ENCODE measurements at places on chromosomes 12 and 14. TPM values are rescaled to one million over a fixed set of nuclear protein-coding genes. Genes with fewer than 3 reads are reported as not detected.

Gene KLRK1
- polyA plus RNA-seq, result 0.52 TPM

- H3K4me3 ChIP-seq, result no peak overlapping the region
- H3K36me3 ChIP-seq, result no peaks in the 10 kb centered on the region
- DNase-seq, result no peak
- peak overlapping the region; percentile 30 for H3K27ac ChIP-seq
Measured at GRCh38 chr12:65497660-65498059, 219.2 kb downstream of the MSRB3 start.

Gene CCDC177
- polyA plus RNA-seq, result not detected

Gene LRRK2
- polyA plus RNA-seq, result 0.76 TPM

- no peaks in the 10 kb centered on the region for H3K4me1 ChIP-seq
- peak overlapping the region; percentile 81 for H3K27ac ChIP-seq
- peak; percentile 64 for DNase-seq
- H3K36me3 ChIP-seq, result no peaks in the 10 kb centered on the region
Measured at GRCh38 chr12:115810122-115810901, 467.2 kb downstream of the MED13L start.

Gene CCDC63
- not detected for polyA plus RNA-seq

DNA sequence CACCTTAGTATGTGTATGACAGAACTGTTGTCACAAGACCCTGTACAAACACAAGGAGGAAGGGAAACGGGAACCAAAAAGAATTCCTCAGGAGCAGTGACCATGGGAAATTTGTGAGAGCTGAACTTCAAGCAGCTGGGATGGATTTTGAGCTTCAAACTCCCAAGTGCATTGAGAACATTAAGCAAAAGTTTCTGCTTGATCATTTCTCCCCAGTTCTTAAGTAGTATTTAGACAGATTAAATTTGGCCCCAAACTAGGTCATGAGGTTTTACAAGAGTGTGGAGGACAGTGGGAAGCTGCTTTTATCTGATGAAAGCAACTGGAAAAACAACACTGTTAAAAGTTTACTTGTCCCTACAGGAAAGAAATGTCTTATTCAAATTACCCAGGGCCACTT lies 206.0 kb upstream of the DCN start:
- peaks cover 8% of the 10 kb centered on the region for H3K4me1 ChIP-seq
- no peak overlapping the region for H3K4me3 ChIP-seq
- no peak for DNase-seq
- peak overlapping the region; percentile 15 for H3K27ac ChIP-seq

Gene CMA1
- not detected for polyA plus RNA-seq

Gene VAMP1
- polyA plus RNA-seq, result 8.0 TPM

DNA sequence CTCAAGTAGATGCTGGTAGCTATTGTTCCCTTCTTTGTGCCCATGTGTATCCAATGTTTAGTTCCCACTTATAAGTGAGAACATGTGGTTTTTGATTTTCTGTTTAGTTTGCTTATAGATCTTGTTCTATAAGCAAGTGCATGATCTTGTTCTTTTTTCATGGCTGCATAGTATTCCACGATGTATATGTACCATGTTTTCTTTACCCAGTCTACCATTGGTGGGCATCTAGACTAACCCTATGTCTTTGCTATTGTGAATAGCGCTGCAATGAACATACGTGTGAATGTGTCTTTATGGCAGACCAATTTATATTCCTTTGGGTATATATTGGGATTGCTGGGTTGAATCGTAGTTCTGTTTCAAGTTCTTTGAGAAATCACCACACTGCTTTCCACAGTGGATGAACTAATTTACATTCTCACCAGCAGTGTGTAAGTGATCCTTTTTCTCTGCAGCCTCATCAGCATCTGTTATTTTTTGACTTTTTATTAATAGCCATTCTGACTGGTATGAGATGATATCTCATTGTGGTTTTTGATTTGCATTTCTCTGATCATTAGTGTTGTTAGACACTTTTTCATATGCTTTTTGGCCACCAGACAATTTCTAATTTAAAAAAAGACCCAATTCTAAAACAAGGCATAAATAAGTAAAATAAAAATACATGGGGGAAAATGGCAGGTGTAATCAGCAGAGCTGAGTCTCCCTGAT lies 50.6 kb downstream of the CPM start:
- no peak overlapping the region for H3K4me3 ChIP-seq
- H3K27ac ChIP-seq, result no peak overlapping the region
- H3K4me1 ChIP-seq, result no peaks in the 10 kb centered on the region

Gene ACOT6
- polyA plus RNA-seq, result not detected

Gene SAMD4A
- 11.7 TPM for polyA plus RNA-seq

- H3K4me3 ChIP-seq, result no peak within 1 kb of the TSS
- H3K36me3 ChIP-seq, result no peaks in the 10 kb centered on the region
- H3K27me3 ChIP-seq, result peaks cover 57% of the 10 kb centered on the region
- peak; percentile 85 for DNase-seq
- H3K27ac ChIP-seq, result no peak within 1 kb of the TSS
Measured at GRCh38 chr12:125185740-125186470, 120.7 kb downstream of the AACS start.

DNA sequence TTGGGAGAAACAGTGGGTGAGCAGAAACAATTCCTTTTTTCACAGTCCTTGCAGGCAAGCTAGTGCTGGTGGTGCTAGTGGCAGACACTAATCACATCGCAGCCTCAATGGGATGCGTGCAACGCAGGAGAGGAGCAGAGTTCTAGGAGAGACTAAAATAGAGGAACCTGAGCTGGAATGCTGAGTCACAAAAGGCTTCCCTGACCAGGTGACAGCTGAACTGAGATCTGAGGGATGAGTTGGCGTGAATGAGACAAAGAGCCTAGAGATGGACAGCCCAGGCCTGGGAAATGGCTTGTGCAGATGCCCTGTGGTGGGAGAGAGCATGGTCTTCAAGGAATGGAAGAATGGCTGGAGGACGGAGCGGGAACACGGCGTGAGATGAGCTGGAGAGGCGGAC lies 25.8 kb downstream of the ACADS start:
- DNase-seq, result no peak
- H3K4me1 ChIP-seq, result no peaks in the 10 kb centered on the region
- no peak overlapping the region for H3K4me3 ChIP-seq
- H3K27ac ChIP-seq, result no peak overlapping the region
- no peaks in the 10 kb centered on the region for H3K36me3 ChIP-seq

Gene PACS2
- 54.5 TPM for polyA plus RNA-seq

DNA sequence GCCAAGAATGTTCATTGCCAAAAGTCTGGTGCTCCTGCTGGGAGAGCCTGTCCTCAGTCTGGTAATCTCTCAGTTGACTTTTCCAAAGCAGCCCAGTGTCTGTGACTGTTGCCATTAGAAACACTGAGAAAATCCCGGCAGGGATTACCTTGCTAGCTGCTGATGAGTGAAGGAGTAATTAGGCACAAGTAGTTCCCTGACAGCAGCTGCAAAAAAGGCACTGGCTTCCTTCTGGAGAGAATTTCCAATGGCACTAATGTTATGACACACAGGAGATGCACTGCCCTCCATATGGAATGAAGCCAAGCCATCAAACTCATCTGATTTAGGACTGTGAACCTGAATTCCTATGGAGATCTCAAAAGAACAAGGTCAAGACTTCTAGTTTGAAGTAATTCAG lies 1321.2 kb upstream of the SEL1L start:
- no peaks in the 10 kb centered on the region for H3K36me3 ChIP-seq
- H3K27me3 ChIP-seq, result no peaks in the 10 kb centered on the region
- H3K4me3 ChIP-seq, result no peak overlapping the region

GRCh38 chr12:21340403-21340802 lies 5.7 kb upstream of the SLCO1A2 start:
- H3K36me3 ChIP-seq, result no peaks in the 10 kb centered on the region
- no peak overlapping the region for H3K4me3 ChIP-seq
- no peaks in the 10 kb centered on the region for H3K4me1 ChIP-seq
- no peak for DNase-seq
- H3K27me3 ChIP-seq, result no peaks in the 10 kb centered on the region
- no peak overlapping the region for H3K27ac ChIP-seq

- H3K4me3 ChIP-seq, result no peak overlapping the region
- no peak for DNase-seq
- H3K4me1 ChIP-seq, result peaks cover 4% of the 10 kb centered on the region
Measured at GRCh38 chr14:57748279-57748678, 117.6 kb downstream of the SLC35F4 start.

- no peaks in the 10 kb centered on the region for H3K36me3 ChIP-seq
- H3K4me3 ChIP-seq, result no peak overlapping the region
- H3K4me1 ChIP-seq, result no peaks in the 10 kb centered on the region
- DNase-seq, result no peak
- no peak overlapping the region for H3K27ac ChIP-seq
Measured at GRCh38 chr12:106754331-106754730, 20.2 kb upstream of the RIC8B start.

Data from hepatocyte (in vitro differentiated cells).